ENCODE measurements at places on chromosomes 11 and 22.

- DNase-seq = no peak
These were observed at the start of gene LRRC10B for GRCh38 chr11:61507962-61508861. TSS of gene LRRC10B (plus strand) at chr11:61508749. CDS start at chr11:61508999, 250 bp downstream.

DNA sequence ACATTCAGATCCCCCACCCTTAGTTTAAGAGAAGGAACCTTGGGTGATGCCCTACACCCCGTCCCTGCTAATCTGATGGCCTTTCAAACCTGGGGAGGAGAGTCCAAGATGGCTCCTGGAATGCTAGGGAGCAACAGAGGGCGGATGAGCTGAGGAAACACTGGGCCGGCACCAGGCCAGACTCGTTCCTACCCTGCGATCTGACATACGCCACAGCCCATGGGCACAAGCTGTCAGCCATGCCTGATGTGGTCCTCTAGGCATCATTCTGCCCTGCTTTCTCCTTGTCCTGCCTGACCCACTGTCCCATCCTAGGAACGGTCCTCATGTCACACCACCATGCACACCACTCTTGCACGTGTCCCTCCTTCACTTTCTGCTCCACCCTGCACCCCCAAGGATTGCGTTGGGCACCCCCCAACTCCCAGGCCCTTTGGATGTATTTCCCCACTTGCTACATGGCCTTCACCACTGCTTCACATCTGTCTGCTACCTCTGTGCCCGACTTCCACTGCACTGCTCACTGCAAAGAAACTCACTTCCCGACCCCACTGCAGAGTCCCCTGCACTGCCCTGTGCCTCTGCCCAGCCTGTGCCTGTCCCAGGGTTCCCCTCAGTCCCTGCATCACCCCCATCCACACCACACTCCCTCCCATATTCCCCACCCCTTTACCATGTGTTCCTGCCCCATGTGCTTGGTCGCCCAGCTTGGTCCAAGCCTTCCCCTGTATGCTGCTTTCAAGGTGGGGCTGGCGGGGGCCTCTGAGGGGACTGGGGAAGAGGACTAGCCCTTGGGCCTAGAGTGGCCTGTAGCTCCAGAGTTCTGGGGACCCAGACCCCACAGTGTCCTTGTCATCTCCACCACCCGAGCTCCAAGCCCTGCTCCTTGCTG is 29.2 kb downstream of the USP35 start:
- DNase-seq = no peak

- peak; percentile 78 for DNase-seq
These were observed 10.2 kb downstream of the PCNX3 start for GRCh38 chr11:65625628-65626342.

- no peak for DNase-seq
These were observed 36.3 kb upstream of the CARS1 start for GRCh38 chr11:3093281-3094191.

DNA sequence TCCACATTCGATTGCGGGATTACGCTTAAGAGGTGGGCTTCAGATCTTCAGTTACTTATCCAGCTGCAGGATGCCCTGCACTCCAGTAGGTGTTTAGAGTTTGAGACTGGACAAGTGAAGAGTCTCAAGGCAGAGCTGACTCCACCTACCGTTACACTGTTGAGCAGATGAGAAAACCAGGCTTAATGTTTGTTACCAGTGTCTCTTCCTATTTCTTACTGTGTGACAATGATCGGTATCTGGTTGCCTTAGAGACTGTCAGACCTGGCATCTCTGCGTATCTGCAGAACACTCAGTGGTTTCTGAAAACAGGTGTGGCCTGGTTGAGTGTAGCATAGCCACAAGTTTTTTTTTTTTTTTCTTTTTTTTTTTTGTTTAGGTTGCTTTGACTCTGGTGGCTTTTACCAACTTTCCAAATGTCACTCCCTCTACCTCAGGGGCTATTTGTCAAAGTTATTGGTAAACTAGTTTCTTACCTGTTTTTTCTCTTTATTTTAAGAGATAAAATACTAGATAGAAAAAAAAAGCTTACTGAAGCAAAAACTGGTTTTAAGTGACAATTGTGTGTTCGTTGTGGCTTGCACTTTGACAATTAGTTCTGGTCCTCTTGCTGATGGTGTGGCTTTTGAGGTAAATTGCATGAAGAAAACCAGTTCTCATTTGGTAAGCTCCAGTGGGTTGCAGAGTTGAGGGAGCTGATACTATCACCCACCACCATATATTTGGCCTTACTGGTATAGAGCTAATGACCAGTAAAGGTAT is 284.8 kb downstream of the ETS1 start:
- peak; percentile 54 for DNase-seq

DNA sequence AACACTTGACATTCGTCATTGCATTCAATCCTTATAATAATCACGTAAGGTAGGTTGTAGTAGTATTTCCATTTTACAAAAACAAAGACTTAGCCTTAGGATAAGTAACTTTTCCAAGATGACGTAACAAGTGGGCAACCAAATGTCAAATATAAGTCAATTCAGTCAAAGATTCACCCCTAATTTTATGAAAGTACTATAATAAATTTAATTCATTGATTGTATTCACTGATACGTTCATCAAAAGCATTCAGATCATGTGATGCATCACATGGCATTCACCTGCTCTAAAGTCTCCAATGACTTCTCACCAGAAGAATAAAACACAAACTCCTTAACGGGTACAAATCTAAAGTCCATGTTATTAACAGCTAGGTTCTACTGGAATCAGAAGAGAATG is 2.1 kb downstream of the KIF18A start:
- no peak for DNase-seq

DNA sequence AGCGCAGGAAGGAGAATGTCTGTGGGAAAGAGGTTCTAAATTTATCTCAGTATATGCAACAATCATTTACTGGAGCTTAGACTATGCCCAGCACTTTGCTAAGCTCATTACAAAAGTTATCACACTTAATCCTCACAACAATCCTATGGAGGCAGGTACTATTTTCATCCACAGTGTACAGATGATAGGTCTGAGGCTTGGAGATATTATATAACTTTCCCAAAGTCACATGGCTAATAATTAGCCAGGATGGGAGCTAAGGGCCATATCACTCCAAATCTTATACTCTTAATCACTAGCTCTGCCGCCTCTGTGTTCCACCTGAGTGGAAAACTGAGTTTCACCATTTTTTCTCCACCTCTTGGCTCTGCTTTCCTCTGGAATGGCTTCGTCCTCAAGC is 47.3 kb upstream of the CAPRIN1 start:
- DNase-seq = no peak
